GM12891 (cell line): ENCODE measurements at places on chromosomes 1 and 21.

DNA sequence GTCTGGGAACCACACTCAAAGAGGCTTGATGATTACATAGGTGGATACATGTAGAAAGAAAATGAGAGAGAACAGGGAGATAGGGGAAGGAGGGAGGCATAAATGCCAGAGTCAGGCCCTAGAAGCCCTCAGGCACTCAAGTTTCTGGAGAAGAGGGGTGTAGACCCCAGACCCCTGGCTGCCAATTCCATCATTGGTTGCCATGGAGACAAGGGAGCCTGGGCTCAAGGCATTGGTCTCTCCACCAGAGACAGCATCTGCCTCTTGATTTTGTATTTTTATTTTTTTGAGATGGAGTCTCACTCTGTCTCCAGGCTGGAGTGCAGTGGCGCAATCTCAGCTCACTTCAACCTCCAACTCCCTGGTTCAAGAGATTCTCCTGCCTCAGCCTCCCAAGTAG, 114.3 kb upstream of the GRIK3 start:
- DNase-seq, result no peak

GRCh38 chr1:66266350-66266749, 267.6 kb upstream of the SGIP1 start:
- no peak for DNase-seq

- peak; percentile 25 for DNase-seq
These were observed 228.9 kb upstream of the TMEM51 start for GRCh38 chr1:14924455-14925331.

- DNase-seq, result no peak
These were observed 169.3 kb downstream of the GRIK3 start for GRCh38 chr1:36864823-36865601.

DNA sequence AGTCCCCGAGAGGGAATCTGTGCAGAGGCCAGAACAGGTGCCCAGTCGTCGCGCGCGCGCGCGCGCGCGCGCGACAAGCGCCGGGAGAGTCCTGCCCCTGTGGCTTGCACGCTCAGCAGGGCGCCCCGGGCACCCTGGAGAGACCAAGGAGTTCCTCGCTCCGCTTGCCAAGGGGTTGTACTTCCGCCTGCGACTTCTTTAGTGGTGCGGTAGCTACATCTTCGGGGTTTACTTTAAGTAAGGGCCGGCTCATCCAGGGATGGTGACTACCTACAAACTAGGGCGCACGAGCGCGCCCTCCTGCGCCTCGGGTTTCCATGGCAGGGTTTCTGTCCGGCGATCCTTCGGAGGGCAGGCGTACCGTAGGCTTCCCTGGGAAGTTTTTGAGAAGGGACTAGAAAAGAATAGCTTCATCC, 1.4 kb downstream of the LHX4 start:
- DNase-seq, result no peak

DNA sequence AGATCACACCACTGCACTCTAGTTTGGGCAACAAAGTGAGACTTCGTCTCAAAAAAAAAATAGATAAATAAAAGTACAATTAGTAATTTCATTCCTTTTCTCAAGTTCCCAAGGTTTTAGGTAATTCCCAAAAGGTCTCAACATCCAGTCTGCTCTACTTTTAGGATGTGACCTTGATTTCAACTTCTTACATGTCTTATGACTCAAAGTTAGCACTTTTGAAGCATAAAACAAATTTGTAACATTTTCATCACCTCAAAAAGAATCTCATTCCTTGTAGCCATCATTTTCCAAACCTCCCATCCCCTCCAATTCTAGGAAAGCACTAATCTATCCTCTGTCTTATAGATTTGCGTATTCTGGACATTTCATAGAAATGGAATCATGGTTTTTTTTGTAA, 32.2 kb downstream of the SNX27 start:
- no peak for DNase-seq

GRCh38 chr1:17250601-17251000, 1.7 kb downstream of the PADI3 start:
- DNase-seq, result no peak

DNA sequence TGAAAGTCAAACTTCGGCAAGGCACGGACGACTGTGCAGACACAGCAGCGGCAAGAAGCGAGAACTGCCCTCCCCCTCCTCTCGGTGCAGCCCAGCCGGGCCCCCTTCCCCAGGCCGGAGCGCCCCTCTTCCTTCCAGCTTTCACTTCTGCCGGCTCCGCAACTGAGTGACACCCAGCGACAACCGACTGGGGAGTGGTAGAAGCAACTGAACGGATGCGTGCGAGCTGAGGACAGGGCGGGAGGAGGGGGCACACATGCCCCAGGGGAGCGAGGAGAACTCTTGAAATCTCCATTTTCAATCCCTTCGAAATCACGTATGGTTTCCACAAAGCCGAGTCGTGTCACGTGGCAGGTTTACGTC, 146.6 kb downstream of the PGBD5 start:
- no peak for DNase-seq

- no peak for DNase-seq
These were observed 59.3 kb downstream of the TOR1AIP2 start for GRCh38 chr1:179818260-179818659.
